EH (cell line): ENCODE measurements at places on chromosomes 2 and 18.

GRCh38 chr18:67043276-67043675 is 439.4 kb upstream of the CDH19 start:
- DNase-seq, result no peak

GRCh38 chr2:85230679-85231467 is 96.9 kb downstream of the TGOLN2 start:
- DNase-seq, result no peak

DNA sequence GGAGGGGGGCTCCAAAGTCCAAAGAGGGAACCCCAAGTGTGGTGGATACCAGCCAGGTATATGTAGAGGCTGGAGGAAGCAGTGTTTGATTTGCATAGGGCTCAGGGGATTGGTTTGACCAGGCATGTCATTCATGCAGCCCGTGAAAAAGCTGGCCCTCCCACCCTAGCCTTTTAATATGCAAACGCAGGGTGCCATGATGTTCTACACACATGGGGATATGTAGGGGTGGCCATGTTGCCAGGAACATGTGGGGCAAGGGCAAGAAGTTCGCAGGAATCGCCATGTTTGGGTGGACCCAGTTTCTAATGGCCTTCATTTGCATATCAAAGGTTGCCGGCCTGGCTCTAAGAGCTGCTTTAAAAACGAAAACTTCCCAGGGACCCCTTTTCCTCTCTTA is 33.6 kb downstream of the B3GNT7 start:
- DNase-seq, result no peak

DNA sequence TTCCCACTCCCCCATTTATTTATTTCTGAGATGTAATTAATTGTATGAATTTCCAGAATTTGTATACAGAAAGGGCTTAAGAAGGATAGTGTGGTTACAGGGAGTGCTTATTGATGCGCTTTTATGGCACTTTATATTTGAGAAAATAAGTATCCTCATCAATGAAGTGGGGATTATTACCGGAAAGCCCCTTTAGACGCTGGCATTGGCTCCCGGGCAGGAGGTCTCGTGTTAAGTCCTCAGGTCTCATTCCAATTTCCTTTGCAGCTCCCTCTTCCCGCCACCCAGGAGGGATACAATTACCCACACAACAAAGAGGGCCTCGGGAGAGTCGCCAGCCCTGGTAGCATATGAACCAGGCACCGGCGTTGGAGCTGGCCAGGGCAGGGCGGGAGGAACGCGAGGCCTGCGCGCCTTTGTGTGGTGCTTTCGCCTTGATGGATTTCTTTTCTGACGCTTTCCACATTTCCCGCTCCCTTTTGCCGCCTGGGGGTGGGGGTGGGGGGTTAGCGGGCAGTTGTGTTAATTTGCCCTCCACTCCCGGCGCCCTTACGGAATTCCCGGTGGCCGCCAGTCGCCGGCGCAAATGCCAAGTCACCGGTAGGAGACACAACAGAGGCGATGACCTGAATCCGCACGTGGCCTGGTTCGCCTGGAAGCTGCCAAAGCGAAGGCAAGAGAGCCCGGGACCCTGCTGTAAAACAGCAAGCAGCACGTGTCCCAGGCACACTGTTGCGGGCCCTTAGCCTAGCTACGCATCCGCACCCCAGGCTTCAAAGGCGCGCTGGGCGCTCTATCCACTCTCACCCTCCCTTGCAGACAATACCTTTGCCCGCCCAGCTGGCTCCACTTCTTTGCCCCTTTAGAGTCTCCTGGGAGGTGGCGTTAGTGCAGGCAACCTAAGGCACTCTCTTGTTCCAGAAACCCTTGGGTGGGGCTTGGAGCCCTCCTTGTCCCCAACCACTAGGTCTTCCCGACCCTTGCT is 3.3 kb downstream of the GAD1 start:
- no peak for DNase-seq

GRCh38 chr2:227819398-227819697 is 5.7 kb downstream of the CCL20 start:
- DNase-seq, result no peak
